AG04449 (cell line): ENCODE measurements at places on chromosomes 3 and 15.

- DNase-seq = no peak
These were observed 21.9 kb downstream of the OSTN start for GRCh38 chr3:191220908-191221307.

DNA sequence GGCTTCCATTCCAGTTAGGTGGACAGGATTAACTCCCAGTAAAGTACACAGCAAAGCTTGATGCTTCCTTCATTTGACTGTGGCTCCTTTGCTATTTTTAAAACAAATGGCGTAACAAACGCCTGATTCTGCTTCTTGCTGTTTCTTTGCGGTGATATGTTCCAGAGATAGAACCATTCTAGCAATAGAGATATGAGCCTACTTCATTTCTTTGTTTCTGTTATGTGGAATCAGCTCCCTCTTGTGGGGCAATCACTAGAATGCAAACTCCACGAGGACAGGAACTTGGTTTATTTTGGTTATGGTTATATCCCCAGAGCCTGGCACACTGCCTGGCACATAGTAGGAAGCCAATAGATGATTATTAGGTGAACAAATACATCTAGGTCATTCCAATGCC is 122.6 kb upstream of the SLC6A11 start:
- DNase-seq = no peak

GRCh38 chr15:74835312-74835823 is 7.6 kb downstream of the ULK3 start:
- DNase-seq = no peak

GRCh38 chr15:89329329-89330084 is 5.1 kb downstream of the POLG start:
- DNase-seq = no peak

- DNase-seq = no peak
These were observed 5.9 kb downstream of the ZSCAN2 start for GRCh38 chr15:84606653-84607120.
